ENCODE measurements at places on chromosomes 2 and 18. TPM values are rescaled to one million over a fixed set of nuclear protein-coding genes. Genes with fewer than 3 reads are reported as not detected.

DNA sequence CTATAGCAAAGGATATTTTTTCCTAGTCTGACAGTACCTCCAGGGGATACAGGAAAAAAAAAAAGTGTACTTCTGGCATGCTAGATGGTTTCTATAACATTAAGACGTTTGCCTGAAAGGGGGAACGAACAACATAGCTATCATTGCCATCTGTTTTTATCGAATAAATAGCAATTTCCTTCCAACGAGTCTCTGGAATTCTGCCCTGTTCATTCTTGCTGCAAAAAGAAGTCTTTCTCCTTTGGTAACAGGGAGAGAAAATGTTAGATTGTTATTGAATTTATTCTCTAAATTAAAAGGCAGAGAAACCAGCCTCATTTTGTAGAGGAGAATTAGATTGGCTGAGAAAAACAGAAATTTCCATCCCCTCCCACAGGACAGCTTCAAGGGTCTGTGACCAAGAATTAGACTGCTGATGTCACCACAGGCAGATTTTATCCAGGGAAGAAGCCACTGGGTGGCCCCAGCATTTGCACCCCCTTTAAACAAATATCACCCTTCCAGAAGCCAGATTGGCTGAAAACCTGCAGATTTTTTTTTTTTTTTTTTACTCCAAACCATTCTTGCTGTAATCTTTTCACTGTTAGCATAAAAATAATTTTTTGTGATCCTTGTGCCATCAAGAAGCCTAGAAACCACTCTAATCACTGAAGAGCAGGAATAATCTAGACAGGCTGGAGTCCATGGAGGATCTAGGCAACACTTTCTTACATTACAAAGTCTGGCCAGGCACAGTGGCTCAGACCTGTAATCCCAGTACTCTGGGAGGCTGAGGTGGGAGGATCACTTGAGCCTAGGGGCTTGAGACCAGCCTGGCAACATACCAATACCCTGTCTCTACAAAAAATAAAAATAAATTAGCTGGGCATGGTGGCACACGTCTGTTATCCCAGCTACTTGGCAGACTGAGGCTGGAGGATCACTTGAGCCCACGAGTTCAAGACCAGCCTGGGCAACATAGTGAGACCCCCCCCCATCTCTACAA lies 12.0 kb downstream of the WDFY1 start:
- DNase-seq: no peak

DNA sequence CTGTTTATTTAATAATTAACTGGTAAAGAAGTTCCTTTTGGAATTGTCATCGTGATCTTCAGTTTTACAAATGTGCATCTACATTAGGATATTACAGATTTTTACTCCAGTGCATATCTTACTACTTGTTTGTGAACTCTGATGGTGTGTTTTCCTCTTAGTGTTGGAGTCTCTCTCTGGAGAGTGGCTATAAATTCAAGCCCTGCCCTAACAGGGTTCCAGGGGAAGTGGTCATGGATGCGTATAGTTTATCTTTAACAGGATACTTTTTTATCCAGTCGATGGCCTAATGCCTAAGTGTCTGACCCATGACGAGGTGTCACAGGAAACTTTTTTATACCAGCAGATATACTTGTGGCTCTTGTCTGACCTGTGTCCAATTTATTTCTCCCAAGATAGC lies 75.4 kb downstream of the CHN1 start:
- no peak for DNase-seq

DNA sequence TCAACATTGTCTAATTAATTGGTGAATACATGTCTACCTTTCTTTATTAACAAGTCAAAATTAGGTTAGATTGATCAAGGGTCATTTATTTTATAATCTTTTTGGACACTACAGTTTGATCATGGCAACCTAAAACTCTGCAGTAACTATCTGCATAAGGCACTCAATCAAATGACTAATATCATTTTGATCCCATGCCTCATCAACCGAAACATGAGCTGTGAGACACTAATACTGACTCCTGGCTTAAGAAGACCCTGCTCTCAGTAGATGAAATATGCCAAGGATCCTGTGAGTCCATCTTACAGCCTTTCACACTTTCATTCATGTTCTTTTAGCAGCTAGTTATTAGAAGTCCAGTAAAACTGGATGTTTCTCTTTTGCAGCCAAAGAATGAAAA lies 169.4 kb upstream of the CAVIN2 start:
- no peak for DNase-seq

- peak; percentile 39 for DNase-seq
Measured at GRCh38 chr2:1641523-1641922, 102.8 kb downstream of the PXDN start.

GRCh38 chr2:187638840-187639239 lies 84.6 kb upstream of the TFPI start:
- no peak for DNase-seq

- DNase-seq: no peak
Measured at GRCh38 chr2:128687565-128687964, 368.9 kb upstream of the HS6ST1 start.

DNA sequence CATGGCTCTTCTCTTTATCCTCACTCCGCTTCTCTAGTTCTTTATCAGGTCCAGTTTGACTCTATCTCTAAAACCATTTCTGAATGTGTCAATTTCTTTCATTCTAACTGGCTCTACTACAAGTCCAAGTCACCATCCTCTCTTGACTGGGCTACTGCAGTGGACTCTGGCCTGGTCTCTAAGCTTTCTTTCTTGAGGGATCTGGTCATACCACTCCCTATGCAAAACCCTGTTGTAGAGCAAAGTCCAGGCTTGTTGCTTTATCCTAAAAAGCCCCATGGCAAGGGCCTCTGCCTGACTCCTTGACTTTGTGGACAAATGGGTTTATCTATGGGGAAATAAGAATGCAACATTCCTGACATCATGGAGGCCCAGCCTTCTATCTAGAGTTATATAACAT lies 87.1 kb downstream of the BCL2L11 start:
- DNase-seq: peak; percentile 78

DNA sequence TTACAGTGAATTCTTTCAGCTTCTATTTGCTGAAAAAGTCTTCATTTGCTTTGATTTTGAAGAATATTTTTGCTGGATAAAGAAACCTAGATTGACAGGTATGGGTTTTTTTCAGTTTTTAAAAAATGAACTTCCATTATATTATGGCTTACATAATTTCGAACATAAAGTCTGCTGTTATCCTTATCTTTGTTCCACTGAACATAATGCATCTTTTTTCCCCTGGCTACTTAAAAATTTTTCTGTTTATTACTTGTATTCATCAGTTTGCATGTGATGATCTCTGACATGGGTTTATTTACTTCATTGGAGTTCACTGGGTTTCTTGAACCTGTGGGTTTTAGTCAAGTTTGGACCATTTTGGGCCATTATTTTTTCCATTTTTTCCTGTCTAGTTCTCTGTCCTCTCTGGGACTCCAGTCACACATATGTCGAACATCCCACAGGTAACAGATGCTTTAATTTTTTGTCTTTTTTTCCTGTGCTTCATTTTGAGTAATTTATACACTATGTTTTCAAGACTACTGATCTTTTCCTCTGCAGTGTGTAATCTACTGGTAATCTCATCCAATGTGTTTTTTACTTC lies 33.1 kb downstream of the SEC11C start:
- DNase-seq: no peak

GRCh38 chr18:6057604-6058003 lies 162.3 kb upstream of the TMEM200C start:
- DNase-seq: no peak

DNA sequence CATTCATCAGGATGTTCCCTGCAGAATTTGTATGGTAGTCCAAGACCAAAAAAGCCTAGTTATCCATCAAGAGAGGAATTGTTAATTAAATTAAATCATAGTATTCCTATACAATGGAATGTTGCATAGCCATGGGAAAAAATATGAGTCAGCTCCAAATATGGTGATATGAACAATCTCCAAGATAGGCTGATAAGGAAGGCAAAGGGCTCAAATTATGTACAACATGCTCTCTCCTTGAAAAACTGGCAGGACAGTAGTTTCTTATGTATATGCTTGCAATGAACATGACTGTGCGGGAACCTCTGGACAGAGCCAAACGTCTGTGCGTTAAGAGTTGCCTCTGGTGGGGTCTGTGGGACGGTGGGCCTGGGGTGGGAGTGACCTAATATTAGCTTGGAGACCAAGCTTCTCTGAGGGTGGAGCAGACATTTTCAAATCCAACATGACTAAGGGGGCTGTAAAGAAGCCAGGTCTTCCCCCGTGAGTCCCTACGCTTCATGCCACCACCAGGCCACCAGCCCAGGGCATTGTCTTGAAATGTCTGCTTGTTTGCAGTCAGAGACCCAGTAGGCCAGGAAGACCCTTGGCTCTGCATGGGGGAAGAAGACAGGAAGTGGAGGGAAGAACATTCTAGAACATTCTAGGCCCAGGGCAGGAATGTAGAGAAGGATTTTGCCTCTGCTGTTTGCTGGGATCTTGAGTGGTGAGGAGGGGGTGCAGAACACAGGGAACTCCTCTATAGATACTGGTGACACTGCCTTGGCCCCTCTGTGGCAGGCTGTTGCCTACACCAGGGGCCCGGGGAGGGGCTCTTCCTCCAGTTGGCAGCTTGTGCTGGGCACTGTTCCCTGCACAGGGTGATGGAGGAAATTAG lies 244.0 kb upstream of the HS6ST1 start:
- DNase-seq: no peak

DNA sequence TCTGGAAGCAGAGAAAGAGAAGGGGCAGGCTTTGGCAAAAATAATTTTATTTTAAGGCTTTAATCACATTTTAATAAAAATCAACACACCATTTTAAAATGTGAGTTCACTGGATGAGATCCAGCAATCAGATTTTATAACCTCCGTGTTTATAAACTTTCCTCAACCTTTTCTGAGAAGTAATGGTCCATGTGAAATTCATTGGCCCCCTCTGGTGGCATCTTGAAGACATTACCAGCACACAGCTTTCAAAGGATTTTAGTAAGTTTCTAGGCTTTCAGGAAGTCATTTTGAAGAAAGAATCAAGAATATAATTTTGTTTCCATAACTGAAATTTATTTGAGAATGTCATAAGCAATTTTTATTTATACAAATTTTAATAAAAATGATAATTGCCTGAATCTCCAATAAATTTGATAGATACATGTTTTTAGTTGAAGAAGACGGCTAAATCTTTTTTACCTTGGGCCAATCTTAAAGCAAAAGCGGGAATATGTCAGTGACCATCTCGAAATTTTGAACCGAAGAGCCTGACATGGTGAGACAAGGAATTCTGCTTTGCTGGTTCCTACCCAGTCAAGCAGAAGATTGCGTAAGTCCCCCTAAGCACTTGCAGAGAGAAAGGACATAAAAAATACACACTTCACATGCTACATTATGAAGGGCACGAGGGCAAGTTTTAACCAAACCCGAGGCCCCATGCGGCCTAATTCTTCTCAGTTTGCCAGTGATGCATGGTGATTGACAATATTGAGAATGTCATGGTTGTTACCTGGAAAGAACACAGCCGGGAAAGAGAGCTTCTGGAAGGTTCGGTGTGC lies 128.4 kb upstream of the CBLN2 start:
- DNase-seq: no peak

DNA sequence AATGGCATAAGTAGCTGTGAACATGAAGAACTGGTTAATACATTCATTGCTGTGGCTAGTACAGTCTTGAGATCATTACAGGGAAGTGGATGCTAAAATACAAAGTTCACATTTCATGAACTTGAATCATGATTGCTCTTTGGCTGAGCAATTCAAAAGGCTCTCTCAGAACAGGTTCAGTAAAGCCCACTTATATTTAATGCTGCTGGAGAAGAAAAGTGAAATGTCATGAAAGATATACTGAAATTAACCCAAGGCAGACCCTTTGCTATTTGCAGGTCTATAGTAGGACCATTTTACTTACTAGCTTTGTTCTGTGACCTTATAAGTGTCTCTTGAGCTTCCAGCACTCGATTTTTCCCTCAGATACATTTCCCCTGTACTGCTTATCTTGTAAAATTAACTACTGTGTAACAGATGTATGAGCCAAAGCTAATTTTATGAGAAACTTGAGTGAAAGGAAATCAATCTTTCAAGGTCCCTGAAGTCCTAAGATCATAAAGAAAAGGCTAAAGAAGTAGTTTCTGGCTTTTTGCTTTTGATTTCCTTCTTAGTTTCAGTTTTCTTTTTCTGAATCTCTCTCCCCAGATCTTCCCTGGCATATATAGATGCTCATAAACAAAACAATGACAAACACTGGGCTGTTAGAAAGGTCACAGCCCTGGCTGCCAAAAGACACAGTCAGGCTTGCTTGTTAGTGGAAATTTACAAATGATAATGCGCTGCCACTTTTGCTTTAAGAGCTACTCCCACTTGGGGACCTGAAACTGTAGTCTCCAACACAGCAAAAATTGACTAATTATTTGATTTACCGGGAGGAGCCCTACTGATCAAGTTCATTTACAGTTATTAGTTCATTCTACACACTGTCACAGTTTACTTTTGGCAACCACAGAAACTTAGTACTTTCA lies 132.7 kb upstream of the XPO1 start:
- peak; percentile 65 for DNase-seq

DNA sequence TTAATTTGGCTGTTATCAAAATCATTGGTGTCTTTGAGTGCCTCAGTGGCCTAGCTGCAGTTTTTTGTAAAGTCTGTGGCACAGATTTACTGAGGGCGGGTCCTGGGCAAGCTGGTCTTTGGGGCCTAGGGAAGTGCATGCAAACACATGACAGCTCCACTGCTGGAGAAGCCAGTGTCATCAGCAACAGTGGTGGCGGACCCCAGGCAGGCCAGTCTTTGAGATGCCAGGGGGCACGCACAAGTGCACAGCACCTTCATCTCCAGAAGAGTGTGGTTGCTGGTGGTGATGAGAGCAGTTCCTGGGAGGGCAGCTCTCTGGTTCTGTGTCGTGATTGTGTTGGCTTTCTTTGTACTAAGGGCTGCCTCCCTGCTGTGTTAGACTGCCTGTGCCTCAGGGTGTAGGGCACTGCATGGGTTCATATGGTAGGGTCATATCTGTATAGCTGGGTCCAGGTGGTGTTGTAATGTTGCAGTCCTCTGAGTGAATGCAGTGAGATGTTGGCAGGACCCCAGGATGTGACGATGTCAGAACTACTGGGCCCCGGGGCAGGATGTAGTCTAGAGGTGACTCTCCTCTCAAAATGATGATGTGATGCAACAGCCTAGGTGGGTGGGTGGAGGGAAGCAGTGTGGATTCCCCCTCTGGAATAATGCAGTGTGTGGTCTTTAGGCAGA lies 646.7 kb upstream of the CDH2 start:
- no peak for DNase-seq

DNA sequence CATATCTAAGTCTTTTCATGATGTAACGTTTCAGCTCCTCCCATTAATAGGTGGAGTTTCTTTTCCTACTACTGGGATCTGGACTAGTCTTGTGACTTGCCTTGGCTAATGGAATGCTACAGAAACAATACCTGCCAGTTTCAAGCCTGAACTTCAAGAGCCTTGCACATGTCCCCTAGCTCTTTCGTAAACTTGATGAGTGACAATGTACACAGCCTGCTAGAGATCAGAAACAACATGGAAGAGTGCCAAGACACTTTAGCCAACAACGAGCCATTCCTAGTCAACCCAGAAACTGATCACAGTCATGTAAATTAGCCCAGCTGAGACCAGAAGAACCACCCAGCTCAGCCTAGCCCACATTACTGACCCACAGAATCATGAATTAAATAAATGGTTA lies 24.8 kb upstream of the STK39 start:
- DNase-seq: no peak

GRCh38 chr2:189157456-189157855 lies 22.1 kb downstream of the COL5A2 start:
- DNase-seq: no peak

The POTEI gene
- 0.10 TPM for polyA plus RNA-seq

The CTAGE1 gene
- 0.10 TPM for polyA plus RNA-seq

The IL1R2 gene
- 0.67 TPM for polyA plus RNA-seq

The RSAD2 gene
- 3.7 TPM for polyA plus RNA-seq

The HOXD4 gene
- polyA plus RNA-seq: 4.9 TPM

The HOXD3 gene
- polyA plus RNA-seq: 3.9 TPM

The AQP12B gene
- polyA plus RNA-seq: 10.6 TPM

The GCKR gene
- polyA plus RNA-seq: 2.9 TPM

The C2orf80 gene
- polyA plus RNA-seq: 0.84 TPM

All from large intestine (tissue), 12 donors.